AG04449 (cell line): ENCODE measurements at places on chromosomes 5 and 9.

DNA sequence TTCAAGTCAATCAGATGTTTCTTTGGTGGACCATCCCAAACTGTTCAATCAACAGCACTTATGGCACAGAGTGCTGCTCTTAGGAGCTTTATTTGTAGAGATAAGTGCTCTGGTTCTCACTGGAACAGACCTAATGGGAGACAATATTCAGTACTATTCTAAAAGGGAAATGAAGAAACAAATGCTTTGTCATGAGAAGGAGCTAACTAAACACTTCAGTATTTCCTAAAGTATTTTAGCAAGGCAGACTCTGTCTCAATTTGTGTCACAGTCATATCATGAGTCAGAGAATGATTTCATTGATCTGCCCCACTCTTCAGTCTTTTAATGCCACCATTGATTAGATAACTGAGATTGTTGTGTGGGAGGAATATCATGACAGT lies 175.3 kb downstream of the SLF1 start:
- no peak for DNase-seq

DNA sequence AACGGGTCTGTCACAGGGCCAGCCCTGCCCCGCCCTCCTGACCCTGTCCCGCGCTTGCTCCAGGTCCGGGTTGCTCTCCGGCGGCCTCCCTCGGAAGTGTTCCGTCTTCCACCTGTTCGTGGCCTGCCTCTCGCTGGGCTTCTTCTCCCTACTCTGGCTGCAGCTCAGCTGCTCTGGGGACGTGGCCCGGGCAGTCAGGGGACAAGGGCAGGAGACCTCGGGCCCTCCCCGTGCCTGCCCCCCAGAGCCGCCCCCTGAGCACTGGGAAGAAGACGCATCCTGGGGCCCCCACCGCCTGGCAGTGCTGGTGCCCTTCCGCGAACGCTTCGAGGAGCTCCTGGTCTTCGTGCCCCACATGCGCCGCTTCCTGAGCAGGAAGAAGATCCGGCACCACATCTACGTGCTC lies 4.2 kb downstream of the B4GALT7 start:
- DNase-seq: no peak

- DNase-seq: no peak
These were observed 41.5 kb upstream of the NOTCH1 start for GRCh38 chr9:136587145-136587943.

GRCh38 chr5:59999056-59999455 lies 105.5 kb upstream of the PDE4D start:
- DNase-seq: peak; percentile 28

- DNase-seq: no peak
These were observed at the start of gene PCDH1 for GRCh38 chr5:141878186-141878710. TSS of gene PCDH1 (minus strand) at chr5:141878410. CDS start at chr5:141878262, 148 bp downstream.

GRCh38 chr9:105541838-105542237 lies 16.1 kb upstream of the FKTN start:
- no peak for DNase-seq
